Kidney tubule cell (primary cell): ENCODE measurements at places on chromosomes 16 and 17.
A peak's percentile ranks its signal among the peaks of the same experiment; 100 is the strongest.

- no peak for DNase-seq
These were observed 424.5 kb upstream of the CDH11 start for GRCh38 chr16:65546353-65546791.

GRCh38 chr16:50470687-50471086 is 77.5 kb upstream of the NKD1 start:
- DNase-seq = no peak

DNA sequence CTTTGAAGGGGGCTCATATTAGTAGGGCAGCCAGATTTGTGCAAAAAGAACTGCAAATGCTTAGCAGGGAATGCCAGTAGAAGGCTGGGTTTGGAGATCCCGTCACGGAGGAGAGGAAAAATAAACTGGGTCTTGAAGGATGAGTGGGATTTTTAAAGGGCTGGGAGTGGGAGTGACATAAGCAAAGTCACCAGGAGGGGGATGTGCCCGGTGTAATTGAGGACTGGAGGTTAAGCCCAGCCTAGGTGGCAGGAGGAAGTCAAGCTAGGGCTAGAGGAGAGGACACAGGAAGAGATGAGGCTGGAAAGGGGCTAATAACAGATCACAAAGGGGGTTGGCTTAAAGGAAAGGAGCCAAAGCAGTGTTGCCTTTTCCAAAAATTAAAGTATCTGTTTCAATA is 23.2 kb upstream of the LONP2 start:
- no peak for DNase-seq

DNA sequence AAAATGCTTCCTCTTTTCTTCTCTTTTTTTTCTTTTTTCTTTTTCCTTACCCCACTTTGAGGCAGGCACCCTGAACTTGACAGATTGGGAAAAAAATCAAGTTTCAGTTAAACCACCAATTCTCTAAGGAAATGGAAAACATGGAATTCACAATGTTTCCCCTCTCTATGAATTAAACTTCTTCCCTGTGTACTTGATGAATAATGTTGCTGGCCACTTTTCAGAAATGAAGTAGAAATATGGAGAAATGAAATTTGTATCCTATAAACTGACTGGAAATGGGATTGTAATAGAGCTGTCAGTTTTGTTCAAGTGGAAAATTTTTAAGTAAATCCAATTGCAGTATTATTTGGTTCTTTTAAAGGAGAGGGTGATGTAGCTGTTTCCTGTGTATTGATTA is 129.8 kb downstream of the CLEC16A start:
- no peak for DNase-seq

GRCh38 chr17:50511058-50511457 is 2.8 kb downstream of the MYCBPAP start:
- DNase-seq = peak; percentile 59

DNA sequence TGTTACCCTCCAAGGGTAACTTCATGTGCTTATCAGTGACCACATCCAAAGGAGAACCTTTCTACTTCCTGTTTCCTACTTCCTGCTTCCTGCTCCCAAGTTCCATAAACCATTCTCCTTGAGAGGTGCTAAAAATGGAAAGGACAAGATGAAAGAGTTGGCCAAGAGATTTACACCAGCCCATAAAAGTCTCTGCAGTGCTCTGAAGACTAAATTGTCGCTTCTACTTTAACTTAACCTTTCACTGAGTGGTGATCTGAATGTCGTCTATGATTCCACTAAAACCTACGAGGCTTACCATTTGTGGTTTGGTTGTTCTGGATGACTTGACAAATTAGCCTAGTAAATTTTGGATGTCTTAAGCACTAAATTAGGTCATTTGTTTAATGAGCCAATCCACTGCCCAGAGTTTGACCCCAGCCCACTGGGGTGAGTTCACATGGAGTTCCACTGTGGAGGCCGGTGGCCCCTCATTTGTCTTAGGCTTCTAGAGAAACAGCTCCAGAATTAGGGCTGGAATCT is 333.1 kb downstream of the FOXL1 start:
- peak; percentile 25 for DNase-seq

DNA sequence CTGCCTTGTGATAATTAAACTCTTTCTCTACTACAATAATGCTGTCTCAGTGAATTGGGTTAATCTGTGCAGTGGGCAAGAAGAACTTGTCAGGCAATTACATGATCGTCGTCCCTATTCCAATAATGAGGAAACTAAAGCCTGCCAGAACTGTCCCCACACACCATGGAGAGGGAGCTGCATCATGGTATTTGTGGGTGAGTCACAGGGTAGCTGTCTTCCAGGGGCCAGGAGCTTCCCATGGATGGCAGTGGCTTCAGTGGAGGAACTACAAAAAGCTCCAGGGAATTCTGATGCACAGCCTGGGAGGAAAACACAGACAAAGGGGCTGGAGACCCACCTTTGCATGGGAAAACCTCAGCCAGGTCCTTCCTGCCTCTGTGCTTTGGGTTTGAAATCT is 83.3 kb upstream of the C16orf82 start:
- peak; percentile 26 for DNase-seq
